ENCODE measurements at places on chromosomes 2 and 18.
A peak's percentile ranks its signal among the peaks of the same experiment; 100 is the strongest.

DNA sequence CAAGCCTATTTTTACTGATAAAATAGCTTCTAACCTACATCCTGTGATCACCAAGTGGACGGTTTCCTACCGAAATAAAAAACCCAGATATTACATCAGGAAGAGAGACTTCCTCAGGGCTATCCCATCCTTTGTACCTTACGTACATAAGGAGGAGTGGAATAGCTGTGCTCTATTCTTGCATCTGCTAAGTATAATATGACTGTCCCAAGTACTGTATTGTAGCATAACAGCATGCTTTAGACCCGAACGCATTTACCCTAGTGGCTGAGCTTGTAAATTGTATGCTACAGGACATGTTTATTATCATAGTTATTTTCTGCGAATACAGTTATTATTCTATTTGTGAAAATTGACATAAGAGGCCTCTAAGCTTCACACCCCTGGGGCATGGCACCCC, 302.4 kb downstream of the CLIP4 start:
- DNase-seq, result no peak

DNA sequence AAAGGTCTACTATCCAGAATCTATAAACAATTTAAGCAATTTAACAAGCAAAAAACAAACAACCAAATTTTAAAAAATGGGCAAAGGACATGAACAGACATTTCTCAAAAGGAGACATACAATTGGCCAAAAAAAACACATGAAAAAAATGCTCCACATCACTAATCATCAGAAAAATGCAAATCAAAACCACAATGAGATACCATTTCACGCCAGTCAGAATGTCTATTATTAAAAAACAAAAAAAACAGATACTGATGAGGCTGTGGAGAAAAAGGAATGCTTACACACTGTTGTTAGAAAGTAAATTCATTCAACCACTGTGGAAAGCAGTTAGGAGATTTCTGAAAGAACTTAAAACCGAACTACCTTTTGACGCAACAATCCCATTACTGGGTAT, 66.4 kb upstream of the SESTD1 start:
- DNase-seq, result no peak

- no peak for DNase-seq
These were observed 1764.1 kb upstream of the CELF4 start for GRCh38 chr18:39329496-39330275.

GRCh38 chr2:27255187-27255586, 7.7 kb downstream of the SLC30A3 start:
- DNase-seq, result no peak

DNA sequence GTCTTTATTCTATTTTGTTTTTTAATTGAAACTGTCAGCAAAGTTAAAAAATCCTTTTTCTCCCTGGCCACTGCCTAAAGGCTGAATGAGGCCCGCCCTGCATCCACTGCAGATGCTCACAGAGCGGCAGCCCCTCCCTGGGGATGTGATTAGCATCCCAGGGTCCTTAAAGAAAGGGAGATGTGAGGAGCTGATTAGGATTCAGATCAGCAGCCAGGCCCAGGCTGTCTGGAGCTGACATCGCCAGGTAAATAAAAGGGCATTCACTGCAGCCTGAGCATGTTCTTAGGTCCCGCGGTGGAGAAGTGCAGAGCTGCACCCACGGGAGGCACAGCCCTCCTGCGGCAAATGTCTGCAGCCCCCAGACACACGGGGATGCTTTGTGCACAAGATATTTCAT, 83.8 kb downstream of the LONRF2 start:
- no peak for DNase-seq

DNA sequence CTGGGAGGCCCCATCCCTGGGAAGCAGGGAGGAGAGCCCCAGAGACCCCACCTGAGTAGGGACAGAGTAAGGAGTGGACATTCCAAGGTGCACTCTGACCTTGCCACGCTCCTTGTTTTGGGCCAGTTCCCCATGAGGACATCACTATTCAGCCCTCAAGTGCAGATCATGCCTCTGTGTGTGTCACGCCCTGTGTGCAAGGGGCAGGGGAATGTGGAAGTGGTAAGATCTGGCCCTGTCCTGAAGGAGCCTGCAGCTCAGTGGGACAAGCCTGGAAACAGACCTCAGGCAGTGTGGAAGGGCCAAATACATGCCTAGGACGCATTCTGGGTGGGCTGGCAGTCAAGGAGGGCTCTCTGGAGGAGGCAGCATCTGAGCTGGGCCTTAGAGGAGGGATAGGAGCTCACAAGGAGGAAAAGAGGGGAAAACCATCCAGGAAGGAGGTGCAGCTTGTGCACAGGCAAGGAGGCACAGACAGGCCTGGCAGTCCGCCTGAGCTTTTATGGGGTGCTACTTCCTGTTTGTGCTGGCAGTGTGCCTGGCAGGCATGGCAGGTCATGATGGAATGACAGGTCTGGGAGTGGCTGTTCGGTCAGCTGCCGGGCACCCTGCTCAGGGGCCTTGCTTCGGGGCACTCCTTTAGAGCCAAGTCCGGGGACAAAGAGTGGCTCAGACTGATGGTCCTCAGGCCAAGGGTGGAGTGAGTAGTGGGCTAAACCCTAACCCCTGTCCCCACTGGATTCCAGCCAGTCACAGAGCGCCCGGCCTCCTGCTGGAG, 3.3 kb downstream of the KLHL30 start:
- DNase-seq, result no peak

DNA sequence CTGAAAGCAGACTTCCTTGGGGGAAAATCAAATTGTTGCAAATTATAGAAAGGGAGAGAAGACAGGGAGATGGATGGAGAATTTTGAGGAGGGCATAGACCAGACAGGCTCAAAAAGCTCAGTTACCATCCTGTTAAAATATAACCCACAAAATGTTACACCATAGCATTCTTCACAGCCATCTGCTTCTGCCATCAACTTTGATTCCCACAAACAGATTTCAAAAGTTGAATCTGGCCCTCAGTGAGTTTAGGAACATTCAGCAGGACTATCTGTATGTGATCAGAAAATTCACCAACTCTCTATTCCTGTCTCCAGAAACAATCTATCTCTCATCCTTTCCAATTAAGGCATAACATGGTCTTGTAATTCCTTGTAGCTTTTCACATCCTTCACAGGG, 159.8 kb upstream of the CCDC68 start:
- DNase-seq, result no peak

- no peak for DNase-seq
These were observed 39.1 kb upstream of the MC4R start for GRCh38 chr18:60411715-60412114.

GRCh38 chr18:44954257-44954656, 273.6 kb downstream of the SETBP1 start:
- DNase-seq, result no peak

DNA sequence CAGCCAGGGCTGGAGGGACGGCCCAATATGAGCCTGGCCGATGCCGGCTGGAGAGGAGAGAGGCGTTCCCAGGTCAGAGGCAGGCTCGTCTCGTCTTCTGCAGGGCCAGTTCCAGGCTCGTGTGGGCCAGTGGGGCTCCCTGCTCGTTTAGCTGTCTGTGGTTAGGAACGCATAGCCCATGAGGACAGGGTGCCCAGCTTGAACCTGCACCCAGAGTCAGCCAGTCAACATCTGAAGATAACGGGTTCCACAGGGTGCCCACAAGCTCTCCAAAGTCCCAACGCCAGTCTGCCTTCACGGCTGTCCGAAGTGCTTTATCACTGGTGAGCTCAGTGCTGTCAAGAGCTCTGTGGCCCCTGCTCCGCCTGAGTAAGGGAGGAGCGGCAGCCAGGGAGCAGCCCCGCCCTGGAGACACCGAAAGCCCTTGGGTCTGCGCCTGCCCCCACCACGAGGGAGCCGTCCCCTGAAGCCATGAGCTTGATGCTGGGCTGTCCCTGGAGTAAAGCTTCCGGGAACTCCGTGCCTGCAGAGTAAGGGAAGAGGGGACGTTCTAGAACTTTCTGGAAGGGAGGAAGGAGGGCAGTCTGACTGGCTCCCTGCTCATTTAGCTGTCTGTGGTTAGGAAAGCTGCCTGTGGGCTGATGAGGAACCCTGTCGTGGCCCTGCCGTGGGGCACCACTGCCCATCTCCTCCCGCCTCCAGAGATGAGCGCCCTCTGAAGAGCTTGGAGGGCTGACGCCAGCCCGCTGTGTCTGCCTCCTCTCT, 2.7 kb upstream of the HSBP1L1 start:
- no peak for DNase-seq

DNA sequence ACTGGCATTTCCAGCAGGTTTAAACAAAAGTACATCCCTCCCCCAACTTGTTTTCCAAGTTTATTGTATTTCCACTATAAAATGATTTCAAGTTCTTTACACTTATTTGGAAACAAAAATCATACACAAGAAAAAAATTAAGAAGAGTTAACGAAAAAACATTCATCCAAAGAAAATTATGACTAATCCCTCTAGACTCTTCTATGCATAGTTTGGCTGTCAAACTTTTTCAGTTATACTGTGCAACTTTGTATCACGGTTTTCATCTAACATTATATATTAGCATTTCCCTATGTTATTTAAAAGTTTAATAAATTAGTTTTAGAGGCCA, 627 bp downstream of the WDCP start:
- DNase-seq, result no peak

GRCh38 chr2:113127646-113128570, 510 bp downstream of the IL1RN start:
- DNase-seq, result no peak

DNA sequence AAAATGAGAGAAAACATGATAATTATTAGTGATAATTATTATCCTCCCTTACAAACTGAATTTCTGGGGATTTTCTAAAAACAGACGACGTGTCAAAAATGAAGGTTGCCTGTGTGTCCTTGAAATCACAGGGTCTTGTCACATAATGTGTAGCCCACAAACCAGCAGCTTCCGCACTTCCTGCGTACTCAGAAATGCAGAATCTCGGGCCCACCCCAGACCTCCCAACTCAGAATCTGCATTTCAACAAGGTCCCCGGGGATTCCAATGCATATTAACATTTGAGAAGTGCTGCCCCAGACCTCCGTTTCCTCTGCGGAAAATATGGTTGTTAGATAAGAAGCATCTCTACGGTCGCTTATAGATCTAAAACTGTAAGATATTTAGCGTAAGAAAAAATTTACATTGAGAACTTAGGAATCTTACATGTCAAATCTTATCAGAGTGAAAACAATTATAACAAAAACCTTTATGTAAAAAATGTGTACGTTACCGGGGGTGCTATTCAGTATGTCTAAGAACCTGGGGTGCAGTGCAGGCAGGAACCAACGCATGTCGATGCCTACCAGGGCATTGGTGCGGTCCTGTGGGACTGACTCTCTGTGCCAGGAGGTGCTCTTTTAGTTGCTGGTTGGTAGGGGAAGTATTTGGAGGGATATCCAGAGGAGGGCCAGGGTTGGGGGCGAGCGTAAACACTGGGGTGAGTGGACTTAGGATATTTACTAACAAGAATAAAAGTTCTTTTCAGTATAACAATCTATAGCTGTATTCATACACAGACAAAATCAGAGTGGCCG, 15.2 kb downstream of the CDKL4 start:
- no peak for DNase-seq

DNA sequence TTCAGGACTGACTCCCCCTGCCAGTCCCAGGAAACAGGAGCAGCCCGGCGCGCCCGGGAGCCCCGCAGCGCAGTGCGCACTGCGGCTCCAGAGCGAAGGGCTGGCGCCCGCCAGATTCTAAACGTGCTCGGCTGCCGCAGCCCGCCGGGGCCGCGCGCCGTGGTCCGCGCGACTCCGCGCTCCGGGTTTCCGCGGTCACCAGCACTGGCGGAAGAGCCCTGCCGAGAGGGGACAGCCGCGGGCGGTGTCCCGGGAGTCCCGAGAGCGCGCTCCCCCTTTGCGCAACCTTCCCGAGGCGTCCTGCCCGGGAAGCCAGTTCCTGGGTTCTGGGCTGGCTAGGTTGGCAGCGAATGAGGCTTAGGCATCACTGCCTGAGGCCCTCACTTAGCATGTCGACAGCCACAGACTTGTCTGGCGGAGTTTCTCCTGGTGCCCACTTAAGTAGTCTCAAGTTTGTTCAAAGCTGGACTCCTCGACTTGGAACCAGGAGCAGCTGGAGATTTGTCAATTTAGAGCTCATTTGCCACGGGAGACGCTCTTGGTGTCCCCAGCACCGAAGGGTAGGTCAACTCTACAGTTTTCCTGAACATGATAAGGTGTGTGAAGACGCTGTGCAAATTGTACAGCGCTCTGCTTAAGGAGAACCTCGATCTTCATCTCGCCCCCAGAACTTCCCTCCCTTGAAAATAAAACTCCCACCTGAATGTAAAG, 1.5 kb upstream of the VSNL1 start:
- DNase-seq, result no peak

- no peak for DNase-seq
These were observed 697 bp downstream of the ITGA4 start for GRCh38 chr2:181457741-181458425.

- DNase-seq, result no peak
These were observed 170.1 kb downstream of the RBM43 start for GRCh38 chr2:151091583-151091982.

DNA sequence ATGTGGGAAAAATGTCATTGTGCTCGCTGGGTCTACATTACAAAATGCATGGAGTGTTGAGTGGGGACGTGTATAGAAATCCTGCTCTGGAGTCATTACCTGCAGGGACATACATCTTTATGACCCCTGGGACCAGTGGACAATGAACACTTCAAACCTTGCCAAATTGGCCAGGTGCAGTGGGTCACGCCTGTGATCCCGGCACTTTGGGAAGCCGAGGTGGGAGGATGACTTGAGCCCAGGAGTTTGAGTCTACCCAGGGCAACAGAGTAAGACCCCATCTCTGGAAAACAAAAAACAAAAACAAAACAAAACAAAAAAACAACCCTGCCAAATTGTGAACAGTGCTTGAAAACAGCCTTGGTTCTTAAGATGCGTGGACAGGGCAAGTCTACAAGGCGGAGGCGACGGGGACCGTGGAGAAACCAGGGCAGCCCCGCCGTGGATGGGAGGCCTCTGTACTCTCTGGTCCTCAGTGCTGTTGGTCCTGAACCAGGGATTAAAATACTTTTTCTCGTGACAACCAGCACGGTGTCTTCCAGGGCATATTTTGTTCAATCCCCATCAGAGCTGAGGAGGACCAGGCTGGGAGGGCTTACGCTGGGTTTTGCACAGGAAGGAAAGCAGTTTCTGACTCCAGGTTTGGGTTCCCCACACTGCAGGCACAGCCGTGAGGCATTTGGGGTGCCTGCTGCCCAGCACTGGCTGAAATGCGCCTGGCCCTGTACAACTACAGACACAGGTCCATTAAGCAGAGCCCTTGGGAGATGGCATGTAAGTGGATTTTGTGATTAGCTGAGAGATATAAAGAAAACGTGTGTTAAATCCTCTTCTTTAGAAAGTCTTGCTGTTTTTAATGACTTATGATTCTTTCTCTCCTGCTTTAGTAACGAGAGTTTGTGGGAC, 13.7 kb downstream of the COLEC11 start:
- no peak for DNase-seq

DNA sequence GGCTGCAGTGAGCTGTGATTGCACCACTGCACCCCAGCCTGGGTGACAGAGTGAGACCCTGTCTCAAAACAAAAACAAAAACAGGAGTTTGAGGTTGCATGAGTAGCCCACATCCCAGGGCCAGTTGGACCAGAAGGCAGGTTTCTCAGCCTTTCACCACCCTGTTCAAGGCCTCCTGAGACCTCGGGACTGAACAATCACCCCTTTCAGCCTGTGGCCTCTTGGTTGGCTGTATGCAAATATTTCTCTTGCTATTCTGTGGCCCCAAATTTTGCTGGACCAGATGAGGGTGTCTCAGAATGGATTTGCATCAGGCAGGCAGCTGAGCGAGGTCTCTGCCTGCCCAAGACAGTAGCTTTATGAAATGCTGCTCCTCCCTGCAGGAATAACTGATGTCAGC, 56.9 kb downstream of the DPYSL5 start:
- DNase-seq, result peak; percentile 77

GRCh38 chr2:190323406-190323805, 3.8 kb upstream of the HIBCH start:
- DNase-seq, result no peak
